T-helper 1 cell (primary cell): ENCODE measurements at places on chromosomes 1 and 21.

DNA sequence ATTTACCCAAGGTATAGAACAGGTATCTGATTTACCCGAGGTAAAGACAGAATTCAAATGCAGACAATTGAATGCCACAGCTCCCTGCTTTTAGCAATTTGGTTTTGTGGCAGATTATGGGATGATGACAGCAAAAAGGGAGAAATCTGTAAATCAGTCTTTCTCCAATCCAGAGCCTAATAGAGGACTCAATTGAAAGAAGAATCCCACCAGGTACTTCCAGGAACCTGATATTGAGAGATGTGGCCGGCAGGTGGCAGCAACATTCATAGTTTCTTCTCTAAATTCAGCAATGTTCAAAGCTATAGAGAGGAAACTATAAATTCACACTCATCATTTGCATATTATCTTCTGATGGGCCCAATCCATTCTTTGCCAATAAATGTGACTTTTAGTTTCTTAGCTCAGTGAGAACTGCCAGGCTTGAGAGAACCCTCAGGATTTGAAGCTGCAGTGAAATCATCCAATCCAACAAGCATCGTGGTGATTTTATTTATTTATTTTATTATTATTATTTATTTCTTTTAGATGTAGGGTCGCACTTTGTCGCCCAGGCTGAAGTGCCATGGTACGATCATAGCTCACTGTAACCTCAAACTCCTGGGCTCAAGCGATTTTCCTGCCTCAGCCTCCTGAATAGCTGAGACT lies 9.8 kb upstream of the PHACTR4 start:
- peak; percentile 73 for DNase-seq

DNA sequence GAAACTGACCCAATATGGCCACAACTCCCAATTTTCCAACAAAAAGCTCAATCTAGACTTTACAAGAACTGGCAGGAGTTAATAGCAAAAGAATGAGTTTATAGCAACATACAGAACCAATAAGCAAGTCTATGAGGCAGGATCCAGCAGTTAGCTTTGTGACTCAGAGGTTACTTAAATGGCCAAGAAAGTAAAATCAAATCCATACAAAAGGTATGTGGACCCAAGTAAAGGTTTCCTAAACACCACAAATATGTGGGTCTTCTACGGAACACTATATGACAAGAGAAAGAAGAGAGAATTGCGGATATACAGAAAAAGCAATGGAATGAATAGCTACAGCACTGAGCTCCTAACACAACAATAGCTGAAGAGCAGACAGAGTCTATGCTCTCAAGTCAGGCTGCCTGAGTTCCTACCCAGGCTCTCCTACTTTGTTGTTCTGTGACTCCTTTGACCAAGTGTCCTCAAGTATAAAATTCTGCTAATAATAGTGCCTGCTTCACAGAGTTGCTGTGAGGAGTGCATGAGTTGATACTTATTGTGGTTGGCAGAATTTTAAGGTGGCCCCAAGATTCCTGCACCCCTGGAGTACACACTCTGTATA lies 204.3 kb downstream of the SMYD3 start:
- no peak for DNase-seq

DNA sequence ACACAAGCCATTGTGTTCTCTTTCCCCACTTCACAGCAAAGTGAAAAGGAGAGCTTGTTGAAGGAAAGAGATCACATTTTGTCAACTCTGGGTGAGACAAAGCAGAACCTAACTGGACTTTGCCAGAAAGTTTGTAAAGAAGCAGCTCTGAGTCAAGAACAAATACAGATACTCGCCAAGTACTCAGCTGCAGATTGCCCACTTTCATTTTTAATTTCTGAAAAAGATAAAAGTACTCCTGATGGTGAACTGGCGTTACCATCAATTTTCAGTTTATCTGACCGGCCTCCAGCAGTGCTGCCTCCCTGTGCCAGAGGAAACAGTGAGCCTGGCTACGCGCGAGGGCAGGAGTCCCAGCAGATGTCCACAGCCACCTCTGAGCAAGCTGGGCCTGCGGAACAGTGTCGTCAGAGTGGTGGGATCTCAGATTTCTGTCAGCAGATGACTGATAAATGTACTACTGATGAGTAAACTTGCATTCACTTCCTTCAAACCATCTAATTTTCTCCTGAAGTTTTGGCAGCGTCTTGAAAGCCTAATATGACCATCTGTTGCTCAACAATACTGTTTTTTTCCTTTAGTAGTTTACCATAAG lies 43.7 kb downstream of the BACH1 start:
- DNase-seq, result no peak

- DNase-seq, result no peak
Observed at GRCh38 chr1:153597206-153597605, 15.7 kb downstream of the S100A16 start.

GRCh38 chr1:70311369-70311768 lies 43.2 kb downstream of the ANKRD13C start:
- DNase-seq, result no peak

DNA sequence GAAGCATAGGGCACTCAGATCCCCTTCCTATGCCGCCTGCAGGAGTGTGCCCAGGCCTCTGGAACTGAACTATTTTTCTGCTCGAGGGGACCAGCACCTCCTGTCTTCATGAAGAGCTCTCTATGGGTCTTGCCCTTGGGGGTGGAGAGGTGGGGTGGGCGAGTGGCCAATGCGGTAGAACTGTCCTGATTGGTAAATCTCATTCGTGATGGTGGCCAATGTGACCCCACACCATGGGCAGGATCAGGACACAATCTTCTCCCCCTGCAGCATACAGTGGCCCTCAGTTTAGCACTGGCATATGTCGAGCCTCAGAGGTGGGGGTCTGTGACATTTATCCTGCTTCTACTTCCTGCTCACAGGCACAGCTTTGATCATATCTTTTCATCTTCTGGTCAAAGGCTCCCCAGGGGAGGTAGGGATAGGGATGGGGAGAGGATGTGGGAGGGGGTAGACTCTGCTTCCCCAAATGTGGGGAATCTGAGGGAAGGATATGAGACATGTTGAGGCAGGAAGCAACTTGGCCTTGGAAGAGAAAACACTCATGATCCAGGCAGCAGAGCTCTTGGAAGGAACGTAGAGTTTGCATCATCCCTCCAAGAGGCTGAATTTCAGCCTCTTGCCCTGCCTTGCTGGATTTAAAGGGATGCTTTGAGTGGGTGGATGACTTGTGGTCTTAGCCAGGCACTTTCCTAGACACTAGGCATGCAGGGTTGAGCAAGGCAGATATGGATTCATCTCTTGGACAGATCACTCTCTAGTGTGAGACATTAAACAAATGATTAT lies 81.8 kb downstream of the LAMC2 start:
- DNase-seq, result no peak

DNA sequence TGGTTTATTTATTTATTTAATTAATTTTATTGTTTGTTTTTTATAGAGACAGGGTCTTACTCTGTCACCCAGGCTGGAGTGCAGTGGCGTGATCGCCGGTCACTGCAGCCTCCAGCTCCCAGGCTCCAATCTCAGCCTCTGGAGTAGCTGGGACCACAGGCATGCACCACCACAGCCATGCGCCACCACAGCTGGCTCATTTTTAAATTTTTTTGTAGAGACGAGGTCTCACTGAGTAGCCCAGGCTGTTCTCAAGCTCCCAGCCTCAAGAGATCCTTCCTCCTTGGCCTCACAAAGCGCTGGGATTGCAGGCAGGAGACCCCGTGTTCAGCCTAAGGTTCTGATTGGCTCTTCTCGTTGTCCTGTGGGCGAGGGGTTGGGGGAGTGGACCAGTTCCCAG lies 22.1 kb downstream of the UMODL1 start:
- DNase-seq, result no peak

DNA sequence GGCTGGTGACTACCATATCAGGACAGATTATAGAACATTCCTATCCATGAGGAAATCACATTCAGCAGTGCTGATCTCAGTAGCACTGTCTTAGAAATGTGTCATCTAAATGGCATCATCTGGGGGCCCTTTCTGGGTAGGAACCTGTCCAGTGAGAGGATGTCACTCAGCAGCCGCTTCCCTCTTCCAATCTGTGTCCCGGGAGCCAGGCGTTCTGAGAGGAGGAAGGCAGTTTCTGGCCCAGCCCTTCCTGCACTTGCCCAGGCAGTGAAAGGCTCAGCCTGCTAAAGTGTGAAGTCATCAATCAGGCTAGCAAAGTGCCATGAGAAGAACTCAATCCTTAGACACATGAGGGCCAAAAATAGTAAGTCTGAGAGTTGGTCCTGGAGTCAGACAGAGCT lies 25.6 kb downstream of the RAB4A start:
- no peak for DNase-seq

DNA sequence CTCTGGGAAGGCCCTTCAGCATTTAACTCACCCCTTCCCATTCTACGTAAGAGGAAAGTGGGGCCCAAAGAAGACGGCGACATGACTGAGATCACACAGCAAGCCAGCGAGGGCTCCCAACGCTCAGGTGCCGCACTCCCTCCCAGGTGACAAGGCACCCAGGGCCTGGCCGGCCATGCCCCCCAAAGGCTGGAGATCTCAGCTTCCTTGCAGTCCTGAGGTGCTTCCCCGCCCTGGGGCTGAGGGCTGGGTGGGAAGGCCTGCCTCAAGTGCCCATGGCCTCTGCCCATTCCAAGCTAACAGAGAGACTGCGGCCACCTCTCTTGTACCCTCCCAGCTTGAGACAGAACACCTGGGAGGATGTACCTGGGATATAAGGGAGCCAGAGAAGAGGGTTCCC lies 1.0 kb upstream of the CRYBG2 start:
- DNase-seq, result no peak

- DNase-seq, result no peak
Observed at GRCh38 chr1:34444516-34444915, 267.8 kb downstream of the C1orf94 start.

- DNase-seq, result no peak
Observed at GRCh38 chr1:39955547-39956539, 898 bp downstream of the MFSD2A start.

GRCh38 chr21:14284481-14284880 lies 68.5 kb downstream of the RBM11 start:
- no peak for DNase-seq

- DNase-seq, result no peak
Observed at GRCh38 chr21:36859744-36860501, 106.5 kb downstream of the HLCS start.

DNA sequence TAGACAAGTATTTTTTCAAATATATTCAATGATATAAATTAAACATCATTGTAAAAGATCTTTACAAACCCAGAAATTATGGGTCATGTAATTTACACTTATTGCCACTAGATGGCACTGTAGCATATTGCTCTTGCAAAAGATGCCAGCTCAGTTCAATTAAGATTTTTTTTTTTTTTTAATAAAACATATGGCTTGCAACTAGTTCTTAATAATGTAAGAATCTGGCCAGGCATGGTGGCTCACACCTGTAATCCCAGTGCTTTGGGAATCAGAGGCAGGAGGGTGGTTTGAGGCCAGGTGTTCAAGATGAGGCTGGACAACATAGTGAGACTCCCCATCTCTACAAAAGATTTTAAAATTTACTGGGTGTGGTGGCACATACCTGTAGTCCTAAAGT lies 49.4 kb upstream of the DESI2 start:
- no peak for DNase-seq

DNA sequence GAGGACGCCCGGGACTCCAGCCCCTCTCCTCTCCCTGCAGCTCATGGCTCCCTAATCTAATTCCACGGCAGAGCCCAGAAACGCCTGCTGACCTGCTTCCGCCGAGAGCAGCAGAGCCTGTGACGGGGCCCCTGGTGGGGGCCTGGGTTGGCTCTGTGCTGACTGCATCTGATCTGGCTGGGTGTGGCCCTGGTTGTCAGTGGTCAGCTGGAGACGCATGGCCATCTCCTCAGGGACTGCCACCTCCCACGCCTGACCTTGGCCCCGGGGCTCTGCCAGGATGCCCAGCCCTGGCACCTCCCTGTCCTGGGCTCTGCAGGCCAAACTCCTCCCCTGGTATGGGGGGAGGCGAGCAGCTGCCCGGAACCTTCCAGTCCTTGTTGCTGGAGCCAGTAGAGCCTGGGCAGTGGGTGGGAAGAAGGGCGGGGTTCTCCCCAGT lies 1.1 kb upstream of the PLCH2 start:
- DNase-seq, result no peak

DNA sequence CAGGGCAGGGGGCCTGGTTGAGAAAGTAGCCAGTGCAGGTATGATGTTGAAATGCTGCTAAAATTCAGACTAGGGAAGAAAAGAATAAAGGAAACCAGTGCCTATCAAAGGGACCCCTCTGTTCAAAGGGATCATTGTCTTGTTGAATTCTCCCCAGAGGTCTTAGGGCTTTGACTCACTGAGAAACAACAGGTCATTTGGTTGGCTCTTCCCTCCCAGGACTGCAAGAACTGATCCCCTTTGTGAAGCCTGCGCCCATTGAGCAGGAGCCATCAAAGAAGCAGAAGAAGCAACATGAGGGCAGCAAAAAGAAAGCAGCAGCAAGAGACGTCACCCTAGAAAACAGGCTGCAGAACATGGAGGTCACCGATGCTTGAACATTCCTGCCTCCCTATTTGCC lies 11.8 kb upstream of the CELSR2 start:
- DNase-seq, result no peak

GRCh38 chr1:212089560-212090163 lies 54.1 kb downstream of the DTL start:
- no peak for DNase-seq

DNA sequence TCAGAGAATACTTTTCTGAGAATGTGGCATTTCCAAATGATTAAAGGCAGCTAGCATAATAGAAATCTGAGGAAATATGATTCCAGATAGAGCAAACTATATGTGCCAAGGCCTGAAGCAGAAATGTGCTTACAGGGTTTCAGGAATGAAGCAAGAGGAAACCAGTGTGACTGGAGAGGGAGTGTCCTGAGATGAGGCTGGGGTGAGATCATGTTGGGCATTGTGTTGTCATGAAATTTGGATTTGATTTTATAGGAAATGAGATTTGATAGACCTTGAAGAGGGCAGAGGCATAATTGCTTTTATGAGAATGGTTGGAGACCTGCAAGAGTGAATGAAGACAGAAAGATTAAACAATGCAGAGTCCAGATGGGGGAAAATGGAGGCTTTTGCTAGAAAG lies 338.1 kb upstream of the SNX7 start:
- no peak for DNase-seq

GRCh38 chr1:1239227-1239613 lies 7.2 kb downstream of the B3GALT6 start:
- no peak for DNase-seq

- no peak for DNase-seq
Observed at GRCh38 chr1:14017531-14017961, 317.6 kb downstream of the PRDM2 start.

GRCh38 chr1:38546636-38547035 lies 312.9 kb downstream of the RRAGC start:
- no peak for DNase-seq

- peak; percentile 8 for DNase-seq
Observed at GRCh38 chr1:187143783-187144182, 315.0 kb downstream of the PLA2G4A start.

DNA sequence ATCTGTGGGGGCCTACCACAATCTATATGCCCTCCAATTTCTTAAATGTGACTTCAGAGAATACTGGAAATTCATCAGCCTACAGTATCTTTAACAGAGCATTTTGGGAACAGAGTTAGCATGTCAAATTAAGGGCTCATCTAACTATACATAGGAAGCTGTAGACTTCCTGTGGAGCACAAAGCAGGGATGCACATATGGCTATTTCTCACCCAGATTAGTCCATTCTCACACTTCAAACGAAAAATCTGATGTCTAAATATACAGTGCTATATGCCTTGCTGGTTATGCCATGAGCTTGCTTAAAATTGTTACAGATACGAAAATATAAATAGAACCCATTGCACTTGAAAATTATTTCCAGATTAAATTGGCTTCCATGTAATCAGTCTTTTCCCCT lies 1922.8 kb downstream of the MRPL39 start:
- no peak for DNase-seq
